ENCODE measurements at places on chromosomes 12 and 14. TPM values are rescaled to one million over a fixed set of nuclear protein-coding genes. Genes with fewer than 3 reads are reported as not detected.

The TMTC1 gene
- 60.1 TPM for total RNA-seq

The CACNA2D4 gene
- 4.1 TPM for total RNA-seq

The CMKLR1 gene
- total RNA-seq, result 11.0 TPM

GRCh38 chr12:127125607-127126259 lies 1141.2 kb upstream of the TMEM132C start:
- DNase-seq, result no peak

DNA sequence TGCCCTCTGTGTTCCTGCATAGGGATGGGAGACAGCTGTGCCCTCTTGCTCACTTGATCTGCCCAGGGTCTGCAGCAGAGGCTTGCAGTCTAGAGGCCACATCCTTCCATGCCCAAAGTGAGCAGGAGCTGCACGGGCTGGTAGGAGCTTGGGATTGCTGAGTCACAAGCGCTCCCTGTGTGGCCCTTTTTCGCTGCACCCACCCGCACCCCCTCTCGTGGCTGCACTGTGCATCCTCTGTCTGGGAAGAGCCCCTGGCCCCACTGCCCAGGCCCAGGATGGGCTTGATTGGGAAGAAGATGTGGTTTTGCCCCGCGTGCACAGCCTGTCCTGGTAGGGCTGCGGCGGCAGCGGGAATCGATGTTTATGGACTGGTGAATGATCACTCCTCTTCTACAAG lies 192.4 kb downstream of the TSPAN9 start:
- DNase-seq, result no peak

GRCh38 chr12:92673756-92674155 lies 29.0 kb upstream of the PLEKHG7 start:
- no peak for DNase-seq

- DNase-seq, result no peak
Measured at GRCh38 chr12:69065775-69066174, 132.8 kb upstream of the CPM start.

DNA sequence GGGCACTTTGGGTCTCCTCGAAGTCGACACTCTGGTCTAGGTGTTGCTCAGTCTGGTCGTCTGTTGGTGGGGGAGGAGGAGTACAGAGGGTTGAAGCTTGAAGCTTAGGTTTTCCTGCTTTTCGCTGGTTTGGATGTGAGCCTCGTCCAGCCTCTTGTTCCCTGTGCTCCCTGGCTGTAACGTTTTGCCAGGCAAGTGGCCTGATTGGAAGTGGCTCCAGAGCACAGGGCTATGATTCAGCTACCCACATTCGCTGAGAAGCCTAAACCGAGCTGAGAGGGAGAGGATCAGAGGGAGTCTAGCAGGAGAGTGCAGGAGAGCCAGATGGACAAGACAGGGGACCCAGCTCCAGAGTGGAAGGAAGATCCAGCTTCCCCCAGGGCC lies 6.1 kb downstream of the HOXC10 start:
- DNase-seq, result no peak

DNA sequence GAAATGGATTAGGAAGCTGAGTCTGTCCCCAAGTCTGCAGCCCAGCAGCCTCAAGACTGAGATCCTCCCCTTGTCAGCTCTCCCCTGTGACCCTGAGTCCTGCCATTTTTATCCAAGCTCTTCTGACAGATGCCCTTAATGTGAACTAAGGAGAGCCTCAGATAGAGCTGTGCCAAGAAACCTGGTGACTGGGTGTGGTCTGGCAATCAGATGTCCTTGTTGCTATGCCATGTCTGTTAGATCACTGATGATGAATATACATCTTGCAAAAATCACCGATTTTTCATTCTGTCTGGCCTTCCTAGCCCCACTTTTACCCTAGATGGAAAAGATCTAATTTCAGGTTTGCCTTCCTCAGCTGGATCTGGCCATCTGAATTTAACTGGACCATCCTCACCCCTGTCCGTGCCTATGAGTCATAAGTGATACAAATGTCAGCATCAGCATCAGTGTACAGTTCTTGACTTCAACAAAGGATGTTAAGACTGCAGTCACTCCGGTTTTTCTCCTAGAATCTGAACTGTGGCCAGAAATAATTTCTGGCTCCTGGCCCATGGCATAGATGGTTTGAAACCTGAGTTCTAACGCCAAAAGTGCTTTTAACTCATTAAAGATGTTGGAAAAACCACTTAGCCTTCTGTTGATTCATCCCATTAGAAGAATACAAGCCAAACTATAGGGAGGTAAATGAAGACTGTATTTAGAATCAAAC lies 61.2 kb upstream of the GRIP1 start:
- DNase-seq, result no peak

DNA sequence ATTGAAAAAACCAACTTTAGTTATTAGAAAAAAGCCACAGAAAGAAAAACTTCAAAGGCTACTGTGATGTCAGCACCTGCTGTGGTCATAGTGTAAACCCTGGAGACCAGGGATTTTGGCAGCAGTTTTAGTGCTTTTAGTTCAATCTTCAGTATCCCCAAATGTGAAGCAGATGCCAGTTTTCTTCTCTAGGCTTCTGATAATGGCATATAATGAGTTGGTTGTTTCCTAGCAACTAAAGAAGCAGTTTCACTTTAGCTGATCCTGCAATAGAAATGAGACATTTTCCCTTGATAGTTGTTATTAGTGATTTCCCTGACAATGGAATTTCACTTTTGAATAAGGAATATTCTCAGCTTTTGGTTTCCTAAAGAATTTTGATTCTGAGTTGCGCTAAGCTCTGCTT lies 131.2 kb downstream of the NUBPL start:
- DNase-seq, result no peak

DNA sequence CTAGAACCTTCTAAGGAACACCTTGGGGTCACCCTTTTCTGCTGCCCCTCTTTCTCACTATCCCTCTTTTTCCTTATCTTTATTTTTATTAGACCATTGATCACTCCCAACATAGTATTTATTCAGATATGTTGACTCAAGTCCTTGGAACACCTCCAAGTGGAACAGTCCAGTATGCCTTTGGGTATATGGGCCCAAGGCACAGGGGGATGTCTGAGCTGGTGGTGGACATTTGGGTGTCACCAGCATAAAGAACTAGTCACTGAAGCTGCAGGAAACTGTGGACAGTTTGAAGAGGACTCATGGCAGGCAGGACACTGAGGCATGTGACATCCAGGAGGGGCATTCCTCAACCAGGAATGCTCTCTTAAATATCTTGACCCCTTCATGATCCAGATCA lies 105.6 kb downstream of the VEZT start:
- no peak for DNase-seq

DNA sequence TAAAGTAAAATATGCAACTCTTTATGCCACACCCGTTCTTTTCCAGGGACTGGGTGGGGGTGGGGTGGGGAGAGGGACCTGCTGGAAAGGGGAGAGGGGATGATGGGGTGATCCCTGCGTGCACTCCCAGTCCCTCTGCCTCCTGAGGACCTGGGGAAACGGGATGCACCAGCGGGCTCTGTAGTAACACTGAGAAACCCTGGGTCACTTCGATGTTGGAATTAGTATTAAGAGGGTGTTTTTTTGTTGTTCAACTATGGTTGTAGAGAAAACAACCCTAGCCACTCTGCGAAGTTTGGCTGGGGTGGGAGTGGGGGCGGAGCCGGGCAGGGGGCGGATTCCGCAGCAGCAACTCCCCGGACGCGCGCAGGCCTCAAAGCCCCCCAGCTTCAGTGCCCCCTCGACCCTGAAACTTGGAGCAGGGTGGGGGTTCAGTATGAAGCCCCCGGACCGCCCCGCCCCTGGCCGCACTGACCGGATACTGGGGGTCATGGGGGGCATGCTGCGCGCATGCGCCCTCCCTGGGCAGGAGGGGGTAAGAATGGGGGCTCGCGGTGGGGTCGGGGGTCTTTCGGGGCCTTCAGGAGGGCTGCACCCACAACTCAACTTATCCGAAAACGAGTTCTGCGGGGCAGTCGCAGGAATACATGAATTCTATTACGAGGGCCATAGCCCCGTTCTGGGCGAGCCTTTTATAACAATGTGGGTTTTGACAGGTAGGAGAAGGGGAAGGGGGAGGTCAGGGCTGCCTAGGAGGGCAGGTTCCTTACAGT lies 1.3 kb upstream of the ARHGEF25 start:
- no peak for DNase-seq

DNA sequence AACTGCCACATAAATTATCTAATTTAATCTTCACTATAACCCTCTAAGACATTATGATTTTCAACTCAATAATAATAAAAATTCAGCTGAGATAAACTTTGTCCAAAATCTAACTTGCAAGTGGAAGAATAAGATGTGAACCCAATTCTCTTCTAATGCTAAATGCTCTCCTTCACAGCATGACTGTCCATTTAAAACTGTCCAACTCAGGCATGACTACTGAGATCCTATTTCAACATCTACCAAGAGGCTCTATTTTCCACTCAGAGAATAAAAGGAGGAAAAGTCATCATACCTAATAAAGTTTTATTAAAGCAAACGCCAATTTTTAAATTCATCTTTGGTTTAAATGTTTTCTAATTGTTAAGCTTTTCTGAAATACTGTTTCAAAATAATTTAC lies 183.6 kb downstream of the MED13L start:
- DNase-seq, result no peak

DNA sequence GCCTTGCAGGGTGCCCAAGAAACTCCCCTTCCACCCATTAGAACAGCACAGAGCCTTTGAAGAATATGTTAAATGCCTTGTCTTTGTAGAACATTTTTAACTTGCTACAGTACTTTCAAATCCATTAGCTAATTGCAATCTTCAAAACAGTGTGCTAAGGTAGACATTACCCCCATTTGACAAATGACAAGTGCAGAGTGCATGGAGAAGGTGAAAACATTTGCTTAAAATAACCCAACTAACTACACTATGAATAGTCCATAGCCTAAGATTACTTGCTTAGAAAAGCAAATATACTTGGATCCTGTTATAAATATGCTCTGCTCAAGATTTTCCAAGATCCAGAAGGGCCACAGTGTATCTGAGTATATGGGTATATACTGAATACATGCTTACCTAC lies 87.0 kb upstream of the G2E3 start:
- no peak for DNase-seq

DNA sequence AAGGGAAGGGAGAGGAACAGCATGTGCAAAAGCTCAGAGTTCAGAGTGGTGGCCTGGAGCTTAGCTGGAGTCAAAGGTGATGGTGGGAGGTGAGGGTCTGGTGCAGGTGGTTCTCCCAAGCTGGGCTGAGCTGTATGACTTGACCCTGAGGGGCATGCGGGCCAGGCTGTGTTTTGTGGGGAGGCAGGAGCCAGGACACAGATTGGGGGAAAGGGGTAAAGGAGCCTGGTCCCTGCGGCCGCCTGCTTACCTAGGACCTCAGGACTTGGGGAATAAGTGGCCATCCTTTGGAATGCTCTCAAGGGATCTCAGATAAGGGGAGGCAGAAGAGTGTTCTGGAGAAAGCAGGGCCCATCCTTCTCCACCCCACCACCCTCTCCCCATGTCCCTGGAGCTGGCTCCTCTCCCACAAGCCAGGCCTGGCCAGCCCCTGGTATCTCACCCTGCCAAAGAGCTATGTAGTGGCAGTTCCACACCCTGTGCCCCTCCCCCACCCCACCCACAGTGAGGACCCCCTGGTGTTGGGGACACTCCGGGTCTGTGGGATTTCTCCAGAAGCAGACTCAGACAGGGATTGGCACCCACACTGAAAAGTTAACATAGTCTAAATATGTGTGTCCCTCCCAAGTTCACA lies 19.9 kb upstream of the CEP170B start:
- DNase-seq, result no peak

- DNase-seq, result no peak
Measured at GRCh38 chr12:107533218-107533617, 152.4 kb upstream of the PWP1 start.

GRCh38 chr12:49961111-49961922 lies at the start of gene AQP5:
Gene AQP5, plus strand, starts transcription at chr12:49961872. Its CDS starts 146 bp downstream, at chr12:49962018.
- no peak for DNase-seq

DNA sequence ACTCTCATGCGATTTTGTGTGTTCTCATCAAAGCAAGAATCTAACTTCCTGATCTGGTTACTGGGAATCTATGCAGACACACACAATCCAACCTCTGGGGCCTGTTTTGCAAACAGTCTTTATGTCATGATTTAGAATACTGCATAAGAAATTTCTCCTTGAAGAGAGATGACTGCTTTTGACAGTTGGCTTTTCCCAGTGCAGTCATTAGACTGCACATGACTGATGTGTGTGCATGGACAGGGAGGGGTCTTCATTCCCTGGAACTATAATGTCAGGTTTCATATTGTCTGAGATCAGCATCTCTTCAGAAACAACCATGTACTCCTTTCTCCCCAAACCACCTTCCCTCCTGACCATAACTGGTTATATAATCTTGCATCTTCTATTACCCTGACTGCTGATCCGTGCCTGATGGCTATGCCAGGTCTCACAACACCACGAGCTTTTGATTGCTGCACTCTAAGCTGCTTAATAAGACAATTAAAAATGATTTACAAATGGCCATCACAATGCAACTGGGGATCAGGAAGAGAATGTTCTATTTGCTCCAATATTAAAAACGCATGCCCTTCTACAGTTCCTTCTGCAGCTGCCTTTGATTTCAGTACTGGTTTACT lies 995.4 kb downstream of the NRXN3 start:
- no peak for DNase-seq

GRCh38 chr12:4809013-4809448 lies 88.8 kb downstream of the GALNT8 start:
- DNase-seq, result no peak

All from right atrium auricular region (tissue), 2 donors.